ENCODE measurements at places on chromosomes 13 and 19. TPM values are rescaled to one million over a fixed set of nuclear protein-coding genes. Genes with fewer than 3 reads are reported as not detected.

LRP3 gene
- not detected for total RNA-seq

ATCAY gene
- total RNA-seq = not detected

STOML3 gene
- total RNA-seq = not detected

SYDE1 gene
- not detected for total RNA-seq

DENND1C gene
- 119 TPM for total RNA-seq

DKKL1 gene
- total RNA-seq = 1.2 TPM

RNF6 gene
- 52.4 TPM for total RNA-seq

SBNO2 gene
- total RNA-seq = 83.3 TPM

ESD gene
- 53.4 TPM for total RNA-seq

TMEM150B gene
- total RNA-seq = not detected

KCNN1 gene
- not detected for total RNA-seq

SPRED3 gene
- total RNA-seq = 1.2 TPM

TTC9B gene
- not detected for total RNA-seq

ZNF616 gene
- 14.2 TPM for total RNA-seq

LRRC63 gene
- total RNA-seq = not detected

COL5A3 gene
- total RNA-seq = not detected

SULT2B1 gene
- total RNA-seq = not detected

CGB5 gene
- not detected for total RNA-seq

KLK4 gene
- 0.52 TPM for total RNA-seq

PEG3 gene
- total RNA-seq = not detected

PGLYRP1 gene
- not detected for total RNA-seq

ATP5F1D gene
- 131 TPM for total RNA-seq

MRPL34 gene
- total RNA-seq = 40.7 TPM

TNFSF9 gene
- 11.7 TPM for total RNA-seq

CGB8 gene
- total RNA-seq = not detected

GNA15 gene
- not detected for total RNA-seq

ZNF428 gene
- total RNA-seq = 24.6 TPM

SLC7A9 gene
- 0.62 TPM for total RNA-seq

ZNF534 gene
- 0.44 TPM for total RNA-seq

KLK12 gene
- not detected for total RNA-seq

ZNRF4 gene
- not detected for total RNA-seq

LYPD3 gene
- total RNA-seq = 0.27 TPM

ZNF77 gene
- total RNA-seq = 6.4 TPM

PCDH8 gene
- total RNA-seq = not detected

AZU1 gene
- 0.70 TPM for total RNA-seq

RPS19 gene
- total RNA-seq = 3,294 TPM

CD177 gene
- not detected for total RNA-seq

CD79A gene
- 1,280 TPM for total RNA-seq

All from B cell (primary cell).